ENCODE measurements at places on chromosomes 3 and 15.

- no peak for DNase-seq
Observed at GRCh38 chr3:157070678-157070999, 89.3 kb downstream of the CCNL1 start.

- no peak for DNase-seq
Observed at GRCh38 chr15:72082176-72082575, 35.8 kb downstream of the MYO9A start.

GRCh38 chr15:60254416-60254815, 143.4 kb downstream of the ANXA2 start:
- peak; percentile 29 for DNase-seq

- DNase-seq: no peak
Observed at GRCh38 chr15:67074886-67075229, 9.5 kb downstream of the SMAD3 start.

- no peak for DNase-seq
Observed at GRCh38 chr15:75651810-75652543, 4.3 kb downstream of the SNX33 start.

DNA sequence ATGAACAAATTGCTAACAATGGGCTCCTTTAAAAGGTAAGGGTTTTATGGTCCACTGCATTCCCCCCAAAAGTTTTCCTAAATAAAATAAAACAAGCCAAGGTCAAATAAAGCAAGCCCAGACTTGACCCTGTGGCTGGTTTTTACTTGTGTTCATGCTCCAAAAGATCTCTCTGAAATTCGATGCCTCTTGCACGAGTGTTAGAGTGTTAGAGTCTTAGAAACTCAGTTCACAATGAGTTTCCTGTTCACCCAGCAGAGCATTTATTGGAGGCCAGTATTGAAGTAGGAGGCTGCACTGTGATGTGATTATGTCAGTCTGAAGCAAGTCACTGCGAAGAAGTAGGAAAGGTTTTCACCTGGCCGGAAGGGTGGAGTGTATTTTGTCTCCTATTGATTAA, 59.9 kb upstream of the LRTM1 start:
- DNase-seq: peak; percentile 5

GRCh38 chr3:58580826-58581327, 3.7 kb upstream of the FAM107A start:
- DNase-seq: no peak

DNA sequence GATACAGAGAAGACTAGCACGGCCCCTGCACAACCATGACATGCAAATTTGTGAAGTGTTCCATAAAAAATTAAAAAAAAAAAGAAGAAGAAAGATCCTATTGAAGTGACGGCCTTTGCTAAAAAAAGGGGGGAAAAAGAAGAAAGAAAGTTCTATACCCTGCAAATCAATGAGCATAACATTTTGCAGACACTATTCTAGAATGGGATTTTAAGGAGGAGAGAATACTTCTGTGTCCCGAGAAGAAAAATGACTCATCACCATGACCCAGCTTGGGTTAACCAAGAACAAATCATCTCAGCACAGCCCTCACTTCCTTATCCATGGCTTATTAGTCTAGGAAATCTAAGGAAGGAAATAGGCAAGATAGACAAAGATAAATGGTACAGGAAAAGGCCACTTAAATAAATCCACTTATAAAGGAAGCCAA, 7.4 kb upstream of the SH3BP5 start:
- DNase-seq: peak; percentile 58

- no peak for DNase-seq
Observed at GRCh38 chr3:109070211-109070610, 47.7 kb downstream of the MORC1 start.

- no peak for DNase-seq
Observed at GRCh38 chr15:74369756-74370155, 2.3 kb upstream of the CYP11A1 start.

DNA sequence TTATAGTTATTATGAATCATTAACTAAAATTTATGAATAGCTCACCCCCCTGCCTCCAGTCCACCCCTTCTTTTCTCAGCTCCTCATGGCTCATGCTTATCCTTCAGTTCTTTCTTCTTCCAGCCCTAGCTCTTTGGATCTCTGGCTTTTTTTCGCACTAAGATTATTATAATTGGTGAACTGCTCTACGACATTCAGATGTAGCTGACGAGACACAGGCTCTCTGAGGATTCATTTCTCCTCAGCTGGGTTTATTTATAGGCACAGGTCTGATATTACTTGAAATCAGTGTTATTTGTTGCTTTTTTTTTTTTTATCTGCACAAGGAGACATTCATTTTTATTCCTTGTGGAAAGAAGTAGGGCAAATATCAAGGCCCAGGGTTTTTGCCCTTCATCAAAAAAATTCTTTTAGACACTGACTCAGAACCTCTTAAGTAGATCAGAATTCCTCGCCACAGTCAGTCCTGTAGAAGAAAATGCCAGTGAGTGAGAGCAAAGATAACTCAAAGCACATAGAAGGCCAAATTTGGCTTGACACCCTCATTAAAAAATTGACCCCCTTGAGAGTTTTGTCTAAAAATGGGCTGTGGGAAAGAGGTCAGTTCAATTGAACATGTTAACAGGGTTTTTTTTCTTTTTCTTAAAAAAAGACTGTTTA, 106.6 kb downstream of the MYH15 start:
- no peak for DNase-seq

- no peak for DNase-seq
Observed at GRCh38 chr3:42721690-42722089, 19.1 kb upstream of the HHATL start.

DNA sequence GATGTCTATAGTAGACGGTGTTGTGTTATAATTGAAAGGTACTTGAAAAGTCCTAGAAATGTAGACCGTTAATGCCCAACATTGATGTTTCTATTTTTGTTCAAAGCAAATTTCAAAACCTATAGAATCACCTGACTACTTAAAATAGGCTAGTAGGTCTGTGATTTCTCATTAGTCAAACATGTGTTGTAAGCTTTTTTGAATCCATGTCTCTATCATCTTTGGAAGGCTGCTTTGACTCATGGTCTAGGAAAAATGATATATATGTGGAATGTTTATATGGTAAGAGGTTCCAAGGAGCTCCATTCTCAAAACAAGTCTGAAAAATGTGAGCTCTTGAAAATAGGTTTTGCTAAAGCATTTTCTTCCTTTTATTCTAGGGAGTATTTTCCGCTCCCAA, 375.3 kb downstream of the LPP start:
- DNase-seq: no peak

DNA sequence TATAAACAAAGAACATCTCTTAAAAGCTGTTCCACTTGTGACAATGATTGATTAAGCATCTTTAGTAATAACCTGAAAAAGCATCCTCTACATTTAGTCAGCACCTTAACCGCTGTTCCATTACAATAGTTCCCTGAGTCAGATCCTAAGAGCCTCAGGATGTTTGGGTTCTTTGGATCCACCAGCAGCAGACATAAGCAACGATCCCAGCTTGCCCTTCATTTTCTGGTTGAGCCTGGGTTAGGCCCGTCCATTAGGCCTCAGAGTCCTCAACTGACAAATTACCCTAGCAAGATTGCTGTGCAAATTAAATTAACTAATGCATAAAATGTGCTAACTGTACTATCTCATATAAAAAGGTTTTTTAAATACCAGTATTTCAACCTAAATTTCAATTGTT, 42.3 kb upstream of the ROBO1 start:
- DNase-seq: no peak

GRCh38 chr3:181328346-181328745, 338.8 kb upstream of the DNAJC19 start:
- DNase-seq: no peak

- DNase-seq: peak; percentile 64
Observed at GRCh38 chr3:183275418-183275817, 22.4 kb downstream of the B3GNT5 start.

DNA sequence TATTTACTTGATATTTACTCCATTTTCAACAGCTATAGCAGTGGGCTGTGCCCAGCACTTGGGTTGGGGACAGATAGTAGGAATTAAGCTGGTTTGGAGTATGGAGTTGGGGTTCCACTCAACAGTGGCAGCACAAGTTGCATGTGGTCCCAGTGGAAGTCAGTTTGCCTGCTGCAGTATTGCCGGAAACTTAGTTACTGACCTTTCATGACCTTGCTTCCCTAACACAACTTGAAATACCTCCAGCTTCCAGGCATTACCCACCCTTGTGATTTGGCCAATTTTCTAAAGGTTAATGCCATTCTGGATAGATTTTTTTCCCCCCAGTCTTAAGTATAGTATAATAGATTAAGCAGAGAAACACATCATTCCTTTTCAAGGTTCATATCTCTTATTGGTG, 68.0 kb downstream of the BBX start:
- no peak for DNase-seq

DNA sequence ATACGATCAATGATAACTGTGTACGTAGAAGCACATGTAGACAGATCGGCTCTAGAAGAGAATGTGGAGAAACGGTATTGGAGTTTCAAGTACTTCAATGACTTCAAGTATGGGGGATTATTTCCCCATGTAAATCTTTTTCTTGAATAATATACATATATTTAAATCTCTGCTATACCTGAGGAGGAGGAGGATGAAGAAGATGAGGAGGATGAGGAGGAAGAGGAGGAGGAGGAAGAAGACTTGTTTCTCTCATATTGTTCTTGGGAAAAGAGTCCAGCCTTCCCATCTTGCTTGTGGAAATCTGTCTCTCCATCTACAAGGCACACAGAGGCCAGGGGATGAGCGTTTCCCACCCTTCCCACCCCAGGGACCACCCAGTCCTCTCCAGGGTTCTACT, 10.6 kb downstream of the TMEM40 start:
- no peak for DNase-seq

- DNase-seq: no peak
Observed at GRCh38 chr3:72463083-72463482, 385.2 kb downstream of the SHQ1 start.

DNA sequence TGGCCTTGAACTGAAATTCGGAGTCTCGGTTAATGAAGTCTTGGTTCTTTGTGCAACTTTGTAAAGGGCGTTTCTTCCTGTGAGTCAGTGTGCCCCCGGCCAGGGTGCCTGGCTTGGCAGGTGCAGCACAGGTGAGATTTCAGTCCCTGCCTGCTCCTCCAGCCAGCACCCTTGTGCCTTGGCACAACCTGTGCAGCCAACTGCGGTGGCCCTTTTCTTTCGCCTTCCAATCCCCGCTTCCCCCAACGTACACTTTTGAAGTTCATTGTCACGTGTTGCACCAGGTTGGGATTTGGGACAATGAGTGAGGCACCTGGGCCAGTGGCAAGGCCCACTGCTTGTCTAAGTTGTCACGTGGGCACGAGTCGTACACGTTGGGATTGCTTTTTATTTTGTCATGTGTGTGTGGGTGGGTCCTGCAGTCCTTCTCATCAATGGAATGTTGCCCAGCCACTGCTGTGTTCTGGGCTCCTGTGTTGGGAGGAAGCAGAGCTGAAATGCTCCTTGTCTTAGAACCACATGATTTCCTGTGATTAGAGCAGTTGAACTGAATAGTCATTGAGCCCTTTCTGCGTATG, 242.9 kb upstream of the BHLHE40 start:
- peak; percentile 93 for DNase-seq

DNA sequence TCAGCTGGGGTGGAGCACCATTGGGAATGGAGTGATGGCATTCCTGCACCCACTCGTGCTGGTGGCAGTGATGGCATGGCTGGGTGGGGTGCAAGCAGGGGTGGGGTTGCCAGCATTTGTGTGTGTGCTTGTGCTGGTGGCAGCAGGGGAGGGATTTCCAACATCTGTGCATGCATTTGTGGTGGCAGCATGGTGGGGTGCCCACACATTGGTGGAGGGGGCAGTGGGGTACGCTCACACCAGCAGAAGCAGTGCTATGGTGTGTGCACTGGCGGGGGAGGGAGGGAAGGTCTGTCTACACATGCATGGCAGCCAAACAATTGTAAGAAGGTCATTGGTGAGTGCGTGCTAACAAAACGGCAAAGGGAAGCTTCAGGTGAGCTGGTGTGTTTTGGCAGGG, 76.7 kb upstream of the NUDT16 start:
- no peak for DNase-seq

DNA sequence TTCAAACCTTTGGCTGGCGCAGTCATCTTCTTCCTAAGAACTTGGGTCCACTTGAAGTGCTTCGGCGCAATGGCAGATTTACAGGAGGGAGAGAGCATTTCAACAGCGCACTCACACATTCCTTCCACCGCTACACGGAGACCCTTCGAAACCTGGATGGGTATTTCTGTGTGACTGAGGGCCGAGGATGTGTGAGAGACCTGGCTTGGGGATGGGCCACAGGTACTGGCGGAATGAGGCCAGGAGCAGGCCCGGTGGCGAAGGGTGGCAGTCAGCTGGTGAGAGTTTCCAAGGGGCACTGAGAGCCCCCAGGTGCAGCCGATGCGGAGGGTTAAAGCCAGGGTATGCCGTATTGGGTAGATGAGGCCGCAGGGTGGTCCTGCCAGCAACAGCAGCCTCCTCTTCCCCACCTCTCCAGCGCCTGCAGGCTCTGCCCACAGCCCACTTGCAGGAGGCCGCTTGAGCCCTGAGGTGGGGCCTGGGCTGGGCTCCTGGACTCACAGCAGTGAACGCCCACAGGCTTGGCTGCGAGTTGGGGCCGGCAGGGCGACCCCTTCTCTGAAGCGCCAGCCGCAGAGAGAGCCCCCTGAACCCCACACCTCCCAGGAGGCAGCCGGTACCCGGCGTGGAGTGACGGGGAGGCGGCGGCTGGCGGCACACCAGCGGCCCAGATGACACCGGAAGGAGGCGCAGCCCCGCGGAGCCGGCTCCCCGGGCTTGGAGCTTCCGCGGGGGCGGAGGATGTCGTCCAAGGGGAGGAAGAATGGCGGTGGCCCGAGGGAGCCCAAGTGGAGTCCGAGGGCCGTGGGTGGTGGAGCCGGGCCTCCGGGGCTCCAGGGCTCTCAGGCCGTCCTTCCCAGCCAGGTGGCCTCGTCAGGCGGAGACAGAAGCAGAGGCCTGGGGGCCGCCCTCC, 166.5 kb downstream of the NSMCE3 start:
- no peak for DNase-seq

- peak; percentile 21 for DNase-seq
Observed at GRCh38 chr15:42385206-42385979, 26.1 kb downstream of the CAPN3 start.

DNA sequence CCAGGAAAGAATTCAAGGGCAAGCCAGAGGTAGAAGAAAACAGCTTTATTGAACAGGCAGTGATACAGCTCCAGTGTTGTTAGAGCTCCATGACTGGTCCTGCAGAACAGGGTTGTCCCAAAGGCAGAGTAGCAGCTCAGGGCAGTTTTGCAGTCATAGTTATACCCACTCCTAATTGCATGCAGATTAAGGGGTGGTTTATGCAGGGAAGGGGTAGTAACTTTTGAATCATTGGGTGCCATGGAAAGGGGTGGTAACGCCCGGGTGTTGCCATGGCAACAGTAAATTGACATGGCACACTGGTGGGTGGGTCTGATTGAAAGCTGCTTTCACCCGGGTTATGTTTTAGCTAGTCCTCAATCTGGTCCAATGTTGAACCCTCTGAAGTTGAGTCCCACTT, 9.7 kb upstream of the RAB6B start:
- no peak for DNase-seq

GRCh38 chr3:180590396-180590795, 11.6 kb upstream of the TTC14 start:
- DNase-seq: no peak

- DNase-seq: peak; percentile 2
Observed at GRCh38 chr3:173653781-173654180, 256.2 kb downstream of the NLGN1 start.
